ENCODE measurements at places on chromosomes 2 and 18.

DNA sequence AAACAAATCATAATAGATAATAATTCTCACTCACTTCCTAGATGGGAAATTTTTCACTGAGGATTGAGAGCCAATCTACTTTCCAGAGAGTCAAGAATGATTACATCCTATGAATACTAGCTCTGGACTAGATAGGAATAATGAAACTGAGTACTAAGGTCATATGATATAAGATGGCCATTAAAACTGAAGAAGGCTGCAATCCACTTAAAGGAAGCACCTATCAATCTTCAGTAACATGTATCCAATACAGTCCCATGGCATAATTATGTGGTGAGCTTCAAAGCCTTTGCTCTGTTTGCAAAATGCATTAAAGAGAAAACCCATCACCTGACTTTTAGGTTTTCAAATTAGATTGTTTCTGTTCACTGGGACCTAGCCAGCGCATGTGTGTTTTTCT lies 398.0 kb upstream of the MEIS1 start:
- no peak for DNase-seq

- no peak for DNase-seq
These were observed 9.4 kb upstream of the ADD2 start for GRCh38 chr2:70777450-70777849.

DNA sequence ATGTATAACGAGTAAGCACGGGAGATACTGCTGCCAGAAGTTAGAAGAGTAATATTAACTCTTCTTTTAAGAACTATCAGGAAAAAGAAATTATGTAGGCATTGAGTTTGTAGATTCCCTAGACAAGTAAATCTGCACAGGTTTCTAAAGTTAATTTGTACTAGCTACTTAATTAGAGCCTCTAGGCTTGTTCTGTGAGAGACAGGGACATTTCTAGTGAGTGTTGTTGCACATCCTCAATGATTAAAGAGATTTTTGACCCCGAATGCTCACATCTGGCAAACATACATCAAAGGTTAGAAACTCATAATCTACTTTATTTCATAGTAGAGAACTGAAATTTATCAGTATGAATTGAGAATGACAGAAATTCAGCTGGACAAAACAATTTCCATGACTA lies 669.0 kb upstream of the CDH7 start:
- DNase-seq: no peak

DNA sequence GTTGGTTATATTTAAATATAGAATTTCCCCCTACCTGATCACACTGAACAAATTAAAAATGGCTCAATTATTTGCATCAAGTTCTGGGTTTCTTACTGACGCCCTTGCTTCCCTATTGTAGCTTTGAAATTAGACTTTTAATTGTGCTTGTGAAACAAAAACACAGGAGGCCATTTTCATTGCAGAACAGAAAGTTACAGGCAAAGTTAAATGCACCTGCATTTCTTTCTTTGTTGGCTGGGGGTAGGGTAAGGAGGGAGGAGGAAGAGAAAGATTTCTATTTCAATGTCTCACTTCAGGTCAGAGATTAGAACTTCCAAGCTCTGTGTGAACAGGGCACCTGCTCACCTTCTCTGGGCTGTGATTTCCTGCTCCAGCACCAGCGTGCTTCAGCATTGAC lies 199.6 kb downstream of the BCL11A start:
- no peak for DNase-seq

- no peak for DNase-seq
These were observed 125.7 kb upstream of the PXDN start for GRCh38 chr2:1869987-1870386.

DNA sequence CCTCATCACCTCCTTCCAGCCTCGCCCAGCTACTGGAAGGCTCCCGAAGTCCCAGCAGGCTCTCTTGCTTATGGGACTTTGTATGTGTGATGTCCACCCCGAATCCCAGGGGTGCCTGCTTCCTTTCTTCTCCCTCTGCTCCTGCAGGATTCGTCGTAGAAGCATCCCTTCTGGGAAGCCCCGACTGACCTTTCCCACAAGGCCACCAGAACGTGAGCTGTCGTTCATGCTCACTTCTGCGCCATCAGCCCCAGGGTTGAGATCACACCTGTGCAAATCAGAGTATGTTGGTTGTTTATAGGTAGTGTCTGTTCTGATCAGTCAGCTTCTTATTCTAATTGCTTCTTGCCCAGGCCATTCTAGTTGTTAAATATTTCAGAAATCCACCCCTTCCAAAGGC lies 101.8 kb downstream of the HS1BP3 start:
- no peak for DNase-seq

GRCh38 chr2:26574066-26574899 lies 66.9 kb downstream of the CIB4 start:
- no peak for DNase-seq

DNA sequence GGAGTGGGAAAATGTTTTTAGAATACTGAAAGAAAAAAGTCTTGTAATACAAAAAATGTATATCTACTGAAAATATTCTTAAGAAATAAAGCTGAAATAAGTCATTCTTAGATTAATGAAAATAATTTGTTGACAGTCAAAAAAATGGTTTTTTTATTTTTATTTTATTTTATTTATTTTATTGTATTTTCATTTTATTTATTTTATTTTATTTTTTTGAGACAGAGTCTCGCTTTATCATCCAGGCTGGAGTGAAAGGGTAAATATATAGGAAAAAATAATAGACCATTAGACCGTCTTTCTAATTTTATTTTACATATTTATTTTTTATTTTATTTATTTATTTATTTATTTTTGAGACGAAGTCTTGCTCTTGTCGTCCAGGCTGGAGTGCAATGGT lies 1583.6 kb upstream of the TMEFF2 start:
- DNase-seq: no peak

DNA sequence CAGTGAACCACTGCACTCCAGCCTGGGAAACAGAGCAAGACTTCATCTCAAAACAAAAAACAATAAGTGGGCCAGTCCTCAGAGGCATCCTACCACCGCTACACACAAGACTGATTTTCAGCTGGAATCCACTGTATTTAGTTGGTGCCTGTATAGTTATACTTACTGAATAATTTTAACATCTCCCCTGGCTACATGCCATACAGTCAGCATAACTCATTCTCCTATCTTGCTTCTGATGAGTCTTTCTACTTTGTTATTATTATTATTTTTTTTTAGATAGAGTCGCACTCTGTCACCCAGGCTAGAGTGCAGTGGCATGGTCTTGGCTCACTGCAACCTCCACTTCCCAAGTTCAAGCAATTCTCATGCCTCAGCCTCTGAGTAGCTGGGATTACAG lies 19.9 kb upstream of the CAB39 start:
- DNase-seq: no peak

DNA sequence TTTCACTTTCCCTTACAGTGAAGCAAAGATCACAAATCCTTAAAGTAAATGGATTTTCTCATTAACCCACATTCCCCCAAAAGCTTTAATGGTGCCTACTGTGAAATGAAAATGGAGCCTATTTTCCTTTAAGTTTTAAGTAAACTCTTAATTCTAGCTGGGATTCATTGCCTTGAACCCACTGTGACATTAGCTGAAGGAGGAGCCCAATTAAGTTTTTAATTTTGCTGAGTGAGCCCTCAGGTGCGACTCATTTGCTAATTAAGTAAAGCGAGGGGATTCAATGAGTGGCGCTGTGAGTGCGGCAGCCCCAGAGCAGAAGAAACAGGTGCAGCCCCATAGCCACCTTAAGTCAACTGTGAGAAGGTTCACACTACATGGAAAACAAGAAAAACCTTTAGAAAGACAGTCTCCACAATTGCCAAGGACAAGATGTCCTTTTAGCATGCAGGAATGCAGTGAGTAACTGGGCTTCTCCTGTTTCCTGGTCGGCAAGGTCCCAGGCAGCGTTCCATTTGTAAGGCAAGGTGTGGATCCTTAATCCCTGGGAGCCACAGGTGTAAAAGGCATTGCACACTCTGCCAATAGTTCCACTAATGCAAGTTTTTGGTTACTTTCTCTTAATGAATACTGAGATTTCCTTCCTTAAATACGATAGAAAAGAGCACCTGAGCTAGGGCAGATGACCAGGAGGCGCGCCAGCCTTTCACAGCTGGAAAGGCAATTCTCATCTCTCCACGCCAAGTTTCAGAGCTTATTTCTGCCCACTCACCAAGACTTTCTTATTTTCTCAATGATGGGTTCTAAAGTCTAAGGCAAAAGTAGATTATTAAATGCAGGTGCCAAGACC lies 87.7 kb downstream of the TMEM18 start:
- DNase-seq: no peak

- DNase-seq: no peak
These were observed 30.8 kb downstream of the SH3YL1 start for GRCh38 chr2:233030-233429.
